ENCODE measurements at places on chromosomes 13 and 19.

DNA sequence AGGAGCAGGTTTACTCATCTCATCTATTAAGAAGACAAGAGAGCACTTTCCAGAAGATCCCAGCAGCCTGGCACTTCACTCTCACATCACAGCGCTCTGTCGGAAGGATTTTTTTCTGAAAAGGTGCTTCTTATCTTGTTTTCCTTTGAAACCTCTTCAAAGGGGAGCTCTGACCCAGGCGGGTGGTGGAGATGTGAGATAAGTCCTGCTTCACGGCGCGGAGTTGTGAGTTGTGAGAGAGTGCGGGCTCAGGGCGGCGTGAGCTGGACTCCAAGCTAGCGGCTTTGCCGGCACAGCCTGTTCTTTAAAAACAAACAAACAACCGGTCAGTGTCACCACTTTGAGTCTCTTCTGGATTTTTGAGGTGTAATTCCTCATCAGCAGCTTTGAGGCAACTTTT lies 169.0 kb upstream of the ARGLU1 start:
- no peak for DNase-seq

DNA sequence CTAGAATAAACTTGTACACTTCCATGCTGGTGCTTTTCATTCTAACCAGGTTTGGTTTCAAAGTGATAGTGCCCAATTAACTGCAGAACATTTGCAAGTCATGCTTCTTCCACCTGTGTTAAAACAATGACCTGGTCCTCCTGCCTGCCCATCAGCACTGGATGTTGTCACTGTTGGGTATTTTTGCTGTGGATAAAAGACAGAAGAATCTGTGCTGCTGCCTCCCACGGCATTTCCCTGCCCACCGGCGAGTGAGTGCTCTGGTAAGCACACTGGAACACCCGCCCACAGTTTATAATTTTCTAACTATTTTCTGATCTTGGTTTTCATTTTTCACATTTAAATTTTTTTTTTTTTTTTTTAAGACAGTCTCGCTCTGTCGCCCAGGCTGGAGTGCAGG lies 2.3 kb upstream of the AKAP8 start:
- DNase-seq: no peak

DNA sequence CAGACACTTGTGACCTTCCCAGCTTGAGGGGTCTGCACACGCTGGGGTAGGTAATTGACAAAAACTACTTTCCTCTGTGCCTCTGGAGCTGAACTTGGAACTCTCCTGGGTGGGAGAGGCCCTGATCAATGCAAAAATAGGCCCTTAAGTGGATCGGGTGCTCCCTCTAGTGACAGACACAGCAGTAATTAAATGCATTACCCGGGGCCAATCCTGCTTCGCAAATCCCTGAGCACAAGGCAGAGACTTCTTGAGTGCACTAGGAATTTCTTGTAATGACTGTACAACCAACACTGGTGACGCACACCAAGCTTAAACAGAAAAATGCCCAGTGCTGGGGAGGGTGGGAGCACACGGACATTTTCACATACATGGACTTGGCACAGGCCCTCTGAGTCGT lies 10.6 kb upstream of the UBE2S start:
- peak; percentile 62 for DNase-seq

- DNase-seq: no peak
Observed at GRCh38 chr13:50668049-50668448, 175.4 kb downstream of the DLEU7 start.

- no peak for DNase-seq
Observed at GRCh38 chr19:38869160-38869835, 8.8 kb downstream of the RINL start.

DNA sequence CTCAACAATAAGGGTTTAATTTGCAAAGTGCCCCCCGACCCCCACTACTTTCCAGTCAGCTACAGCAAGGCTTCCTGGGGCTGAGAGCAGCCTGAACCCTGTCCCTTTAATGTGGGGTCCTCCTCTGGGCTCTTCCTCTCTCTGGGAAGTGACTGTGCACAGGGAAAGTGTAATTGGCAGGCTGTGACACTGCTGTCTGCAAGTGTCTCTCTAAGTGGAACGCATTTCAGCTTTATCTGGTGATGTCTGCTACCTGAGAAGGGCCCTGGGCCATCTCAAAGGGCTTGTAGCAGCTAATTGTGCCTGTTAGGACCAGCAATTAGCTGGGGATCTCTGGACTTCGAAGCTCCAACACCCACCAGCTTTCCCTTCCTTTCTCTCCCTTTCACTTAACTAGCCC lies 406.6 kb downstream of the TSHZ3 start:
- DNase-seq: no peak

GRCh38 chr13:44516771-44517170 lies 59.4 kb downstream of the TSC22D1 start:
- DNase-seq: no peak

DNA sequence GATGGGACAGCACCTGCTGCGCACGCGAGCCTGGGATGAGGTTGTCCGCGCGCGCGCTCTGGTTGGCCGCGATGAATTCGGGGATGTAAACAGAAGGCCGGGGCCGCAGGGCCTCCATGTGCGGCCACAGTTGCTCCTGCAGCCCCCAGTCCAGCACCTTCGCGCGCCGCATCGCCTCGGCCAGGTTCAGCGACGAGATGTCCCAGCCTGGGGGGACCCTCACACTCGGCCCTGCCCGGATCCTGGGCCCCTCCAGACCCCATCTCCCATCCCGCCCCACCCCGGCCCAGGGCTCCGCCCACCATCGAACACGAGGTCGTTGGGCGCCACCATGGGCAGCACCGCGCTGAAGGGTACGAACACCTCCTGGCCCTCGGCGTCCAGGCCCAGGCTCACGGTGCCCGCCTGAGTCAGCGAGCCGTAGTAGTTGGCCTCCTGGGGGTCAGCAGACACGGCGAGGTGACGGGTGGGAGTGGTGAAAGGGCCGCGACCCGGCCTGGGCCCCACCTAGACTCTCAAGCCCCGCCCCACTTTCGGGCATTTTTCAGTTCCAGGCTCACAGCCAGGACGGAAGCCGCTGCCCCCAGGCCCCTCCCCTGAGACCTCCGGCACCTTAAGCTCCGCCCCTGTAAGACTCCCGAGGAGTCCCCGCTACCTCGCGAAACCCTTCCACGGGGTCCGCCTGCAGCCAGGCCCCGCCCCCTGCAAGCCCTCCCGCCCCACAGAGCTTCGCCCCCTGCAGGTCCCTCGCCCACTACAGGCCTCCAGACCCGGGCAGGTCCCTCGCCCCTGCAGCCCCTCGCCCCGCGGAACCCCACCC lies 1.1 kb downstream of the ISYNA1 start:
- peak; percentile 37 for DNase-seq

- no peak for DNase-seq
Observed at GRCh38 chr13:91817250-91817649, 418.8 kb downstream of the GPC5 start.

DNA sequence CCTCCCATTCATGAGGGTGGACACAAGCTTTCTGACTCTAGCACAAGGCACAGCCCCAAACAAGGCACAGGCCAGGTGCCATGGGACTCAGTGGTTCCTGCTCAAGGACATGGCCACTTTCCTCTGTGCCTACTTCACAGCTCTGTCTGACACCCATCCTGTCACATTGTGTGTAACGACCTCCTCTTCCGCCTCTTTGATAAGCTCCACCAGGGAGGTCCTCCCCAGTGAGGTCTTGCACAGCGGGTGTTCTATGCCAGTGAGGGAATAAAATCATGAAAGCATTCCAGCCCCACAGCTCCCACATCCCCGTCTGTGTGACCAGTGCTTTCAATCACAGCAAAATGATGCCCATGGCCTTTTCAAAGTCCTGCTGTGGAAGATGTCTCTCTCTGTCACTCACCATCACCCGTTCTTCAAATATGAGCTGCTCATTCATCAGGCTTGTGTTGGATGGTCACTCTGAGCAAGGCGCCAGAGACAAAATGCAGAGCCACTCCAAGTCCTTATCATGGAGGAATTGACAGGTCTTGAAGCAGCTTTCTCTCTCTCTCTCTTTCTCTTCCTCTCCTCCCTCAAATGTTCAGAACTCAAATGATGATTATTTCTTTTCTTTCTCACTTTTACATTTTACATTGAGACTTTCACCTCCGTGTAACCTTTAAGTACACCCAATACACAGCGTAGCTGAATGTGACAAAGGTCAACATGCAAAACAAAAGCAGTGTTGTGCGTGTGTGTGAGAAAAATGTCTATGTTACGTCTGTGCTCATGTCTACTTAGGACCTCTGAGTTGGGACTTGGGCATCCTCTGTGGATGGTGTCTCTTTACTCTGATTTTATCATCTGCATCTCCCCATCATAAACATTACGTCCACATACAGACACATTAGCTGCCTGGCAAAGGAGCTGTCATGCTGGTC lies 8.0 kb upstream of the SPATA13 start:
- DNase-seq: no peak

- DNase-seq: no peak
Observed at GRCh38 chr19:40177286-40178070, 13.7 kb upstream of the MAP3K10 start.

DNA sequence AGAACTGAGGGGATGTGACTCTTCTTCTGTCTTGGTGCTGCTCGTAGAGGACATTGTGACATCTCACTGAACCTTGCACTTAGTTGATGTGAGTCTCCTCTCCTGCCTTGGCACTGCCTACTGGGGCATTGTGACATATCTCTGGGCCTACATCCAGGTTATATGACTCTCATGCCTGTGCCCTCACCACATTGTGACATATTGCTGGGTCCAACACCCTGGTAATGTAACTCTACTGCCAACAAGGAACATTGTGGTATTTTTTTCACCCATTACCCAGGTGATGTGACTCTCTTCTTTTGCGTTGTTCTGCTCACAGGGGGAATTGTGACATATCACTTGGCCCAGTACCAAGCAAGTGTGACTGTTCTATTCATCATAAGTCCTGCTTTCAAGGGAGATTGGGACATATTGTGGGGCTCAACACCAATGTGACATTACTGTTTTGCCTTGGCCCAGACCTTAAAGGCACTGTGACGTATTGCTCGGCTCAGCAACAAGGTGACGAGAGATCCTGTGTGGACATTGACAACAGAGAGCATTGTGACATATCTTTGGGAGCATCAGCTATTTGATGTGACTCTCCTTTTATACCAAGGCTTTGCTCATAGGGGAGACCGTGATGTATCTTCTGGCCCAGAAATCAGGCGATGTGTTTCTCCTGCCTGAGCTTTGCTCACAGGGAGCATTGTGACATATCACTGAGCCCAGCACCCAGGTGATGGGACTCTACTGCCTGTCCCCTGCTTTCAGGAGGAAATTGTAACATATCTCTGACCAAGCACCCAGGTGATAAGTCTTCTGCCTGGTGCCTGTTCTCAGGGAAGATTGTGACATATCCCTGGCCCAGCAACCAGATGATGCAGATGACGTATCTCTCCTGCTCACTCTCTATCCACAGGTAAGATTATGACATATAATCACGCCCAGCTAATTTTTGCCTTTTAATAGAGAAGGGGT lies 12.2 kb upstream of the ZNF429 start:
- no peak for DNase-seq

GRCh38 chr13:27170221-27170515 lies 1.4 kb downstream of the USP12 start:
- DNase-seq: peak; percentile 22
